Spleen (tissue), 13 donors: ENCODE measurements at places on chromosomes 5 and 9. TPM values are rescaled to one million over a fixed set of nuclear protein-coding genes. Genes with fewer than 3 reads are reported as not detected.

Gene LCN15
- total RNA-seq: not detected

Gene DEPDC1B
- 3.5 TPM for total RNA-seq

Gene TBCA
- total RNA-seq: 99.6 TPM

Gene LIX1
- not detected for total RNA-seq

Gene PCDHB7
- total RNA-seq: 1.5 TPM

Gene SLC46A2
- 0.88 TPM for total RNA-seq

Gene SLCO6A1
- total RNA-seq: not detected

Gene ZNF879
- total RNA-seq: 7.0 TPM

Gene PCDH1
- total RNA-seq: 11.4 TPM

Gene CDH6
- 0.73 TPM for total RNA-seq

Gene NDUFS6
- 25.1 TPM for total RNA-seq

DNA sequence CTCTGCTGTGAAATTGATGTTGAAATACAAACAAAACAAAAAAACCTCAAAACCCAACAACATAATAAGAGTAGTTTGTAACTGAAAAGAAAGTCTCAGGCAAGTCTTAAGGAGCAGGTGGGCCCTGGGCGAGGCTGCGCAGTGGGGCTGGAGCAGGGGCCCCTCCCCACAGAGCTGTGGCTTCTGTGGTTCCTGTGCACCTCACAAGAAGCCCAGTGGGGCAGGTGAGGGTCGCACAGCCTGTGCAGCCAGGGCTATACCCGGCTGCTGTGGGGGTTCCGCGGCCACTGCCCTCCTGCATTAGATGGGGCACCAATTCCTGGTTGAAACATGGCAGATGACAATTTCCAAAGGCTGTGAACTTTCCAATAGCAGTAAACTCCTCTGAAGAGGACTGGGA is 75.3 kb downstream of the TRIO start:
- no peaks in the 10 kb centered on the region for H3K36me3 ChIP-seq
- H3K4me3 ChIP-seq: peak overlapping the region; percentile 11
- H3K4me1 ChIP-seq: peaks cover 4% of the 10 kb centered on the region
- DNase-seq: no peak
- H3K27me3 ChIP-seq: no peaks in the 10 kb centered on the region

DNA sequence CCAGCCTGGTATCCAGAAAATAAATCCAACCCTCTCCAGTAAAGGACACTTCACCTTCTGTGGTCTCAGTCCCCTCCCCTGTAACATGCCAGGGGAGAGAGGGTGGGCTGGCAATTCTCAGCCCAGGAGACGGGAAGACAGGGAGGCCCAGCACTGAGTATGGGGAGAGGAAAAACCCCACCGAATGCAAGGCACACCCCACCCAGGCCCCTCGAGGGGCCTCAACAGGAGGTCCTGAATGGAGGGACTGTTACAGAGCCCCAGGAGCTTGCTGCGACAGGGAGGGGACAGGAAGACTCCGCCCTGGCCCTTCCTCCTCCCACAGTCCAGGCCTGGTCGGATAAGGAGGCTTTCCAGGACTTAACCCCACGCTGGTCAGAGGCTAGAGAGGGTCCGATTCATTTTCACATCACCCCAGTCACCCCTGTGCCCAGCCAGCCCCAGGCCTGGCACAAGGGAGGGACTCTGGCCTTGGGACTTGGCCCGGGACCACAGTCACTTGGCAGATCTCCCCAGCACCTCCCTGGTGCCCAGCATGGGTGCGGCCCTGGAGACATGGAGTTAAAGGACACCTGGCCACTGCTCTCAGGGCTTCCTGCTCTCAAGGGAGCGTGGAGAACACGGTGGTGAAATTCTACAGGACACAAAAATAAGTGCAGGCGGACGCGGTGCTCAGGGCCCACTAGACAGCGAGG is 44.9 kb upstream of the STXBP1 start:
- H3K36me3 ChIP-seq: no peaks in the 10 kb centered on the region
- peak overlapping the region; percentile 72 for H3K4me3 ChIP-seq
- H3K27ac ChIP-seq: peak overlapping the region; percentile 55

DNA sequence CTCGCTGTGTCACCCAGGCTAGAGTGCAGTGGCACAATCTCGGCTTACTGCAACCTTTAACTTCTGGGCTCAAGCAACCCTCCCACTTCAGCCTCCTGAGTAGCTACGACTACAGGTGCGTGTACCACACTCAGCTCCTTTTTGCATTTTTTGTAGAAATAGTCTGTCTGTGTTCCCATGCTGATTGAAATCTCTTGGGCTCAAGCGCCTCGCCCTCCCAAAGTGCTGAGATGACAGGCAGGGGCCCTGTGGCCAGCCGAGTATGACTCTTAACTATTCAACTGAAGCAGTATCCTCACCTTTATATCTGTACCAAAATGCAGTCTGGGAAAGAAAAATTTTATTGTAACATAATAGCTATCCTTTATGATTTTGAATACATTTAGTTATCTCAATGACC is 12.2 kb upstream of the NIM1K start:
- no peaks in the 10 kb centered on the region for H3K4me1 ChIP-seq
- no peak overlapping the region for H3K4me3 ChIP-seq
- no peak overlapping the region for H3K27ac ChIP-seq
- no peaks in the 10 kb centered on the region for H3K27me3 ChIP-seq

- no peak overlapping the region for H3K27ac ChIP-seq
- DNase-seq: no peak
- no peak overlapping the region for H3K4me3 ChIP-seq
- H3K4me1 ChIP-seq: no peaks in the 10 kb centered on the region
- no peaks in the 10 kb centered on the region for H3K27me3 ChIP-seq
These were observed 120.2 kb downstream of the AOPEP start for GRCh38 chr9:94846739-94847138.

- peaks cover 16% of the 10 kb centered on the region for H3K27me3 ChIP-seq
- no peak for DNase-seq
- H3K4me3 ChIP-seq: no peak overlapping the region
- H3K4me1 ChIP-seq: no peaks in the 10 kb centered on the region
- no peaks in the 10 kb centered on the region for H3K36me3 ChIP-seq
These were observed 10.3 kb upstream of the QRFP start for GRCh38 chr9:130906735-130907416.

- no peaks in the 10 kb centered on the region for H3K4me1 ChIP-seq
- no peak for DNase-seq
- peak overlapping the region; percentile 73 for H3K27ac ChIP-seq
- no peaks in the 10 kb centered on the region for H3K36me3 ChIP-seq
These were observed 2.2 kb downstream of the FBXL7 start for GRCh38 chr5:15502208-15502607.

DNA sequence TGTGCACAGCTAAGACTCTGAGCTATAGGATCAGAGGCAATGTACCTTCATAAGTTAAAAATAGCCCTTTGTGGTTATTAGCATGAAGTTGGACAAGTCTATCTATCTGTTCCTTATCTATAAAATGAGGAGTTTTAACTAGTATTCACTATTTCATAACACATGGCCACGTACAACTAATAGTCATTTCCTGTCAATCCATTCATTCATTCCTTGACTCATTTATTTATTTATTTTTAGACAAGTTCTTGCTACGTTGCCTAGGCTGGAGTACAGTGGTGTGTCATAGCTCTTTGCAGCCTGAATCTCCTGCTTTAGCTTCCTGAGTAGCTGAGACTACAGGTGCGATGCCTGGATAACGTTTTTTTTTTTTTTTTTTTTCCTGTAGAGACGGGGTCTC is 92.1 kb downstream of the NR3C1 start:
- H3K36me3 ChIP-seq: peaks cover 30% of the 10 kb centered on the region
- H3K27me3 ChIP-seq: no peaks in the 10 kb centered on the region

DNA sequence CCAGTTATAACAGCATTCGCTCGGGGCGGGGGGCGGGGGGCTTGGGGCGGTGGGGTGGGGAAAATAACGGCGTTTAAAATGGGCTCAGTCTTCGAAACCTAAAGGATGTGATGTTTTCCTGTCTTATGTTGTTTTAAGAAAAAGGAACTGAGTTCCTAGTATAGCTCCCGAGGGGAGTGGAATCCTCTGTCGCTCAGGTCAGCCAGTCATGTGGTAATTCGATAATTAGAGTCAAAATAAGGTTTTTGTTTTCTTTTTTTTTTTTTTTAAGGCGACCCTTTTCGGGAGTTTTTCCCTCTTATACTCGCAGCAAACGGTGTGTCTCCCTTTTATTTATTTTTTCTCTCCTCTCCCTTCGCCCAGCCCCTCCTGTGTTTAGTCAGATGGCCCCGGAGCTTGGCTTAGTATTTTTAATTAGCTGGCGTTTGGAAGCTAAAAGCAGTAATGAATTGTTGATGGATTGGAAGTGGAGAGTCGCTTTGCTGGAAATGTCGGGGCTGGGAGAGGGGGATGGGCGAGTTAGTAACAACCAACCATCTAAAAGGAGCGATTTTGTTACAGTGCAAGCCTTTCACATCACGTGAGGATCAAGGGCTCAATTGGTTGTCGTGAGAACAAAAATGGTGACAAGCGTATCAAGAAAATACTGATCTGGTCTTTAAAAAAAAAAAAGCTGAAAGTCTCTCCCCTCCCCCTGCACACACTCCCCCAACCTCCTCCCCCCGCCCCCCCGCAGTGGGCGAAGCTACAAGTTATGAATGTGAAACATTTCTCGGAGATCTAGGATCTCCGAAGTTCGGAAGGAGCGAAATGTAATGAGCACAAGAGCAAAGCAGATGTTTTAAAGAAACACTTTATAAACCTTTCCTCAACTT is 714 bp upstream of the ZNF608 start:
- H3K27me3 ChIP-seq: no peaks in the 10 kb centered on the region
- peak overlapping the region; percentile 87 for H3K27ac ChIP-seq
- H3K4me3 ChIP-seq: peak overlapping the region; percentile 16
- peaks cover 60% of the 10 kb centered on the region for H3K4me1 ChIP-seq
- peak; percentile 86 for DNase-seq
- no peaks in the 10 kb centered on the region for H3K36me3 ChIP-seq

- H3K36me3 ChIP-seq: no peaks in the 10 kb centered on the region
- no peak for DNase-seq
- no peak overlapping the region for H3K27ac ChIP-seq
- no peaks in the 10 kb centered on the region for H3K27me3 ChIP-seq
- no peak overlapping the region for H3K4me3 ChIP-seq
These were observed 168.6 kb downstream of the MACROH2A1 start for GRCh38 chr5:135230251-135230925.

DNA sequence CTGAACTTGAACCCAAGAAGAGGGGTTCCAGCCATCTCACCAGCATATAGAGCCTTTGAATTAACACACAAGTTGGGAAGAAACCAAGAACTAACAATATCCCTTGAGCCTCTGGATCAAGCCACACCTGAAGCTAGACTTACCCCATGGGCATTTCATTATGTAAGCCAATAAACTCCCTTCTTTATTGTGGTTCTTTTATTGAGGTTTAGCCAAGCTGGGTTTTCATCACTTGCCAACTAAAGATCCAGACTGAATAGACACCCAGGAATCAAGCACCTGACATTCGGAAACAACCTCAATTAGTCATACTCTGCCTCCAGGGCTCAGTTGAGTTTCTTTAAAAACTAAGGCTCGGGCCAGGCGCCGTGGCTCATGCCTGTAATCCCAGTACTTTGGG is 226.7 kb downstream of the AGTPBP1 start:
- DNase-seq: no peak
- H3K27ac ChIP-seq: no peak overlapping the region
- H3K4me1 ChIP-seq: no peaks in the 10 kb centered on the region
- no peaks in the 10 kb centered on the region for H3K27me3 ChIP-seq

DNA sequence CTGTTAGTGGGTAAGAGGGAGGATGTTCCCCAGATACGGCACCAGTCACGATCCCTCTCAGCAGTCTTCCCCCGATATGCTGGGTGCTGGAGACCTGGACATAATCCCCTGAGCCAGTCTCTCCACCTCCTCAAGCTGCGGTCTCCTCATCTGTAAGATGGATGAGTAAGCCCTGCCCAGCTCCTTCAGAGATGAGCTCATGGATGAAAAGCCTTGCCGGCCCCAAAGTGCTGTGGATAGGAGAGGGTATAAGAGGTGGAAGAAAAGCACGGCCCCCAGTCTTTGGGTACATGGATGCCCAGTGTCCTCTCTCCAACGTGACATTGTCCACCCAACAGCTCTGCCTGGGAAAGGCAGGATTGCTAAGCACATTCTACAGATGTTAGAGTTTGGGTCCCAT is 4.5 kb downstream of the CAMK2A start:
- DNase-seq: peak; percentile 57
- H3K36me3 ChIP-seq: no peaks in the 10 kb centered on the region
- H3K27ac ChIP-seq: no peak overlapping the region
- no peak overlapping the region for H3K4me3 ChIP-seq
- no peaks in the 10 kb centered on the region for H3K4me1 ChIP-seq
- no peaks in the 10 kb centered on the region for H3K27me3 ChIP-seq

GRCh38 chr5:68251386-68251785 is 35.8 kb downstream of the PIK3R1 start:
- H3K4me3 ChIP-seq: no peak overlapping the region
- H3K4me1 ChIP-seq: peaks cover 94% of the 10 kb centered on the region
- no peaks in the 10 kb centered on the region for H3K27me3 ChIP-seq
- H3K27ac ChIP-seq: peak overlapping the region; percentile 49
- H3K36me3 ChIP-seq: no peaks in the 10 kb centered on the region

DNA sequence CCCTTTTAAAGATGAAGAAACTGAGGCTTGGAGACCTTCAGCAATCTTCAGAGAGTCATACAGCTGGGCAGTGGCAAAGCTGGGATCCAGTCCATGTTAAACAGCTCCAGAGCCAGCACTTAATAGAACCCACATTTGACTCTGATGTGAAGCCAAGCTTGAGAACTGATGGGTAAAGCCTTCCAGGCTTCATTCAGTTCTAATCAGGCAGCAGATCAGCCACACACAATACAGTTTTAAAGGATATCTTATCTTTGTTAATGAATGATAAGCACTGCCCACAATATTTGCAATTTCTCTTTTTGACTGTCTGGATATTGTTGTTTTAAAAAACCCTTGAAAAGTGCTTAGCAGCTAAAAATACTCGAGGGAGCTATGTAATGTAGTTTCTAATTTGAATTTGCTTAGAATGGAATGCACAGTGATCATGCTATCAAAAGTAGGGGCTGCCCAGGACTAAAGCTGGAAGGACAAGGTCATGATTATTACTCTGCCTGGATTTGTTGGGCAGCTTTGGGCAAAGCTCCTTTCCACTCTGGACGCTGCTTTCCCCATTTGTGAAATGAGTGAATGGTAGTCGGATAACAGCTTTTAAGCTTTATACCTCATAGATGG is 31.3 kb upstream of the HTR4 start:
- H3K4me3 ChIP-seq: no peak overlapping the region
- no peak overlapping the region for H3K27ac ChIP-seq
- peaks cover 3% of the 10 kb centered on the region for H3K27me3 ChIP-seq
- DNase-seq: no peak

GRCh38 chr5:171574376-171574775 is 154.9 kb downstream of the FGF18 start:
- H3K36me3 ChIP-seq: no peaks in the 10 kb centered on the region
- H3K4me1 ChIP-seq: no peaks in the 10 kb centered on the region
- H3K27ac ChIP-seq: no peak overlapping the region
- no peak overlapping the region for H3K4me3 ChIP-seq

- no peak for DNase-seq
- no peak overlapping the region for H3K4me3 ChIP-seq
- no peaks in the 10 kb centered on the region for H3K36me3 ChIP-seq
- no peak overlapping the region for H3K27ac ChIP-seq
- no peaks in the 10 kb centered on the region for H3K27me3 ChIP-seq
These were observed 76.2 kb upstream of the PTPN3 start for GRCh38 chr9:109574061-109574882.

GRCh38 chr9:120873512-120873911 is 3.5 kb downstream of the PHF19 start:
- H3K27ac ChIP-seq: peak overlapping the region; percentile 35
- H3K36me3 ChIP-seq: peaks cover 2% of the 10 kb centered on the region
- peaks cover 42% of the 10 kb centered on the region for H3K4me1 ChIP-seq
- no peaks in the 10 kb centered on the region for H3K27me3 ChIP-seq
